Stimulated activated CD4-positive, alpha-beta T cell treated with anti-CD3 and anti-CD28 coated beads, Interleukin-1b, Interleukin-23, amount 100 ng/mL, for 1 hour (primary cell): ENCODE measurements at places on chromosomes 2 and 18.

GRCh38 chr18:38116716-38117115, 551.1 kb upstream of the CELF4 start:
- no peak for DNase-seq

GRCh38 chr2:136075476-136075875, 42.5 kb downstream of the CXCR4 start:
- no peak for DNase-seq

- DNase-seq = no peak
Observed at GRCh38 chr2:75053484-75054112, 95.2 kb downstream of the POLE4 start.

GRCh38 chr2:238703053-238703415, 144.9 kb upstream of the TWIST2 start:
- DNase-seq = no peak

DNA sequence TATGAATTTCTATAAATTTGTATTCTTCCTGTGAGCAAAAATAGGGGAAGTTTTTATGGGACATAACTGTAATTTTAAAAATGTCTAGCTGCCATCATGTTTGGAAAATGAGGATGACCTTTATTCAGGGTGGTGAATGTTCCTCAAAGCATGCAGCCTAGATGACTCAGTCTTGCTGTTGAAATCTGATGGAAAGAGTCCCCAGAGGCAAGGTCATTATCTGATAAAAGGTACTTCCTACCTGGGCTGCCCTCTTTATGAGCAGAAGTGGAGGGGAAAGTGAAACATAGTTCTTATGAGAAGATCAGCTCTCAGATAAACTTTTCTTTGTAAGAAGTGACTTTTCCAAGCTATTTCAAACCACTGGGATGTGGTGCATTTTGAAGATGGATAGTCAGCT, 1144.7 kb upstream of the PIK3C3 start:
- DNase-seq = no peak
